ENCODE measurements at places on chromosomes 4 and X.

DNA sequence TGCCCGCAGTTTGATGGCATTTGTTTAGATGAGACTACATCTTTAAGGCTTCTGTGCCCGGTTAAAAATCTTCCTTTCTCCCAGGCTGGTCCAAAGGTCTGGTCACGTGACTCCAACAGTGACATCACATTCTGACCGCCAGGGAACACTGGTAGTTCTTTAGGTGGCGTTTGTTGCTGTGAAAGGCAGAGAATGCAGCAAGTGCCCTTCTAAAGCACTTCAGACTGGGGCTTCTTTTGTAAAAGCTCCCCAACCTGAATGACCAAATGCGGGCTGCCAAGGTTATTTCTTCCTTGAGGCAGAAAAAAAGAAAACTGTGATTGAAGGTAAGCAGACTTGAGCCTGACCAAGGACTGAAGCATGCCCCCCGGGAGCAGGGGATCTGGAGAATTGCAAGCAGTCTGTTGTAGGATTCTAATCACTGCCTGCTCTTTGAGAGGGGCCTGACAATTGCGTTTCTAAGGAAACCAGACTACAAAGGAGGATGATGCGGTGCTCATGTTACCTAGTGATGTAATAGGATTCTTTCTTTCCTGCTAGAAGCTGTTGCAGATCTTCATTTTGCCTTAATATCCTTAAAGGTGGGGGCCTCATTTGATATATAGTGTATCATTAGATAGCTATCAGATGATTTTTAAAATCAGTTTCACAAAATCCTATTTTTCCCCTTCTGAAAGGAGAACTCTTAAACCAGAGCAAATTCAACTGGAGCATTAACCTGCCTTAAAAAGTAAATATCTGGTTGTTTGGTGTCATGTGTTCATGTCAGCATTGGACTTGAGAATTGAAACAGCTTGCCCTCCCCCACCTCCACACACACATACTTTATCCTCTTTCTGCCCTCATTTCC lies 133.1 kb downstream of the AKAP4 start:
- peak; percentile 22 for DNase-seq

GRCh38 chr4:38943343-38943742 lies 75.7 kb downstream of the FAM114A1 start:
- DNase-seq, result no peak

- no peak for DNase-seq
These were observed 179.5 kb downstream of the GABRB1 start for GRCh38 chr4:47210828-47211227.

GRCh38 chr4:74948236-74948635 lies 15.3 kb downstream of the PARM1 start:
- no peak for DNase-seq

DNA sequence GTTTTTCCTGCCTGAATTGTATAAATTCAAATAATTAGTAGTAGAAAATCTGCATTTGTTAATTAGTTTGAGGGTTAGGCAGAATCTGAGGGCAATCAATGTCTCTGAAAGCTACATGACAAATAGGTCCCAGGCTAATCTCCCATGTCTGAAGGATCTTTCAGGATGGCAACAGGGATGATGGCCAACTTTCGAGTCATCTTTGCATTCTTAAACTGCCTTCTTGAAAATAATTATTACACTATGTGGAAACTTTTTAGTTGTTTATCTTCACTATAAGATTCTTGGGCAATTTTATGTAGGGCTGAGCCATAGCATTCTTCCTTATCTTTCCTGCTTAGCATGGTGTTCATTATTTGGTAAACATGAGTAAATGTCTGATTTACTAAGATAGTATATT lies 490.3 kb upstream of the EPHA5 start:
- DNase-seq, result peak; percentile 11

DNA sequence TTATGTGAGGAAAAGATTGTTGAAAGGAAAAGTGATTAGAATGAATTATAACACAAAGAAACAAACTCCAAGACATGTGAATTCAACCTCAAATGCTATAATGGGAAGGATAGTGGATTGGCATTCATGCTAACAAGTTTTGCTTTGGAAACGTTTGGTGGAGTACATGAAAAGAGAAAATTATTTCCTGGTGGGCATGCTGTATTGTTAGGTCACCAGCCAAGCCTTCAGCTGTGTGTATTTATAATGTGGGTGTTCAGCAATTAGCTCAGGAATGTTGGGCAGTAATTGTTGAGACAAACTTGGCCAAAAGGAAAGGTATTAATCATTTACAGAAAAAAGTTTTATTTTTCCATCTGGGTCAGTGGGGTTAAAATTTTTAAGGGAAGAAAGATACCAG lies 198.9 kb upstream of the ARSJ start:
- peak; percentile 39 for DNase-seq

GRCh38 chrX:19772822-19773628 lies 114.4 kb downstream of the SH3KBP1 start:
- DNase-seq, result no peak

DNA sequence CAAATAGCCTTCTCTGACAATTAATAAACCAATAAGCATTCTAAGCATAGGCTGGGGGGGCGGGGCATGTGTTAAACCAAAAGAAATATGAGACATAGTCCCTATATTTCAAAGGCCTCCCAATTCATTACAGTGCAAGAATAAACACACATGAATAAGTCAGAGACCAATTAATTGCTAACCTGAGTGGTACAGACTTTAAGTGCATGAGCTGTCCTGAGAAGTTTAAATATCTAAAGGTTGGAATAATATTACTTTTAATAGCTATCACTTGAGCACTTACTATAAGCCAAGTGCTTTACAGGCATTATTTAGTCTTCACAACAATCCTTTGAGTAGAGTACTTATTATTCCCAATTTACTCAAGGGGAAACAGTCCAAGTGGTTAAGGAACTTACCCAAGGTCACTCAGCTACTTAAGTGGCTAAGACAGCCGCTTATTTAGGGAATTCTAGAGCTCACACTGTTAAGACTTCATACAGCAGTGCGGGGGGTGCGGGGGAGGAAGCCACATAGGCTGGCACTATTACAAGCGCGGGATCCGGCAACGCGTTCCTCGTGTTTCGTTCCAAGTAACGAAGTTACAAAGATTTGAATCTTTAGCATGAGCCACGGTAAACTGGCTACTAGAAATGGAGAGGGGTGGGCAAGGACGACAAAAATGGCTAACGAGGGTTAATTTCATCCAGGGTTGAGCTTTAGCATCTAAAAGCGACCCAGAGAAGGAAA lies 1.4 kb downstream of the THOC2 start:
- peak; percentile 19 for DNase-seq

DNA sequence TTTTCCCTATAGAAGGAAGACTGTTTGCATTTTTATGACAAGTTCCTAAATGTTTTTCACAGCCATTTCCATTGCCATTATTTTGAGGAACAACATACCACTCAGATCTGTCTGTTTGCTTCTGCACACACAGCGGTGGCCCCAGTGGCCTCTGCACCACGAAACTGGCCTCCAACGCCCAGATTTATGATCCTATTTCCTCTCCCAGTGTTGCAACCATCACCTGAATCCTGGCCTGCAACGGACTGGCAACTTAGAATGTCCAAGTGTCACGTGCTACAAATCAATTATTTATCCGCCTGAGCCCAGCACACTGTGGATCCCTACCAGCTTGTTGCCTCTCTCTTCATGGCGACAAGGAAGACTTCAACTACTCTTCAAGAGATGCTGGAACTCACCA lies 9.2 kb downstream of the RAI2 start:
- DNase-seq, result no peak

- peak; percentile 22 for DNase-seq
These were observed 51.9 kb downstream of the PHKA2 start for GRCh38 chrX:18931972-18932371.

- DNase-seq, result no peak
These were observed 38.7 kb downstream of the ABLIM2 start for GRCh38 chr4:8119877-8120276.

DNA sequence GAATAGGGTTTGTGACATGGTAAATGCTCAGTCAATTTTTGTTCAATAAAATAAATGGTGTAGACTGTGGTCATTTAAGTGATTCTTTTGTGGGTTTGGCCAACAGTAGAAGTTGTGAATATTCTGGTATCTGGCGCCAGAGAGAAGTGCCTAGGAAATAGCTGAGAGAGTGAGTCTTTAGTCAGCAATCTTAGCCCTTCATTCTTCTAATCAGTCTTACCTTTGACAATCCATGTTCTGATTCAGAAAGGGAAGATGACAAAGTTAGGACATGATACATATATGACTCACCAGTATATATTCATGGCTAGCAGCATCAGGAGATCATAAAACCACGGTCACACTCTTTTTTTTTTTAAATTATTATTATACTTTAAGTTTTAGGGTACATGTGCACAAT lies 141.8 kb upstream of the PCDH18 start:
- DNase-seq, result peak; percentile 97

- peak; percentile 19 for DNase-seq
These were observed 47.8 kb downstream of the ELF2 start for GRCh38 chr4:139129206-139129605.

- peak; percentile 22 for DNase-seq
These were observed 4.4 kb downstream of the GPC3 start for GRCh38 chrX:133980832-133981588.

DNA sequence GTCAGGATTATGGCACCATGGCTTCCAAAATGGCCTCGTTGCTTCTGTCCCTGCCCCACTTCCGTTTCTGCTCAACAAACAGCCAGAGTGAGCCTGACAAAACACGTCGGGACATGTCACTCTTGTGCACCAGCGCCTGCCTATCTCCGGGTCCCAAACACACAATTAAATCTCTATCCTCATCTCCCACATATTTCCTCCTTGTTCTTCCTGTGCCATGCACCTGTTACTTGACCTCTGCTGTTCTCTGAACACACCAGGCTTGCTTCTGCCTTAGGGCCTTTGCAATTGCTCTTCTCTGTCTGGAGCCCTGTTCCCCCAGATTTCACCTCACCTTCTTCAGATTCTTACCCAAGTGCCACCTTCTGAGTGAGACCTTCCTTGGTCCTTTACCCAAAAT lies 12.7 kb upstream of the CD38 start:
- DNase-seq, result no peak

GRCh38 chr4:167897116-167897515 lies 195.2 kb upstream of the ANXA10 start:
- DNase-seq, result peak; percentile 31

- DNase-seq, result no peak
These were observed 132.3 kb downstream of the SLC39A8 start for GRCh38 chr4:102213031-102213430.

- no peak for DNase-seq
These were observed 7.9 kb downstream of the TBX22 start for GRCh38 chrX:80022363-80023031.

DNA sequence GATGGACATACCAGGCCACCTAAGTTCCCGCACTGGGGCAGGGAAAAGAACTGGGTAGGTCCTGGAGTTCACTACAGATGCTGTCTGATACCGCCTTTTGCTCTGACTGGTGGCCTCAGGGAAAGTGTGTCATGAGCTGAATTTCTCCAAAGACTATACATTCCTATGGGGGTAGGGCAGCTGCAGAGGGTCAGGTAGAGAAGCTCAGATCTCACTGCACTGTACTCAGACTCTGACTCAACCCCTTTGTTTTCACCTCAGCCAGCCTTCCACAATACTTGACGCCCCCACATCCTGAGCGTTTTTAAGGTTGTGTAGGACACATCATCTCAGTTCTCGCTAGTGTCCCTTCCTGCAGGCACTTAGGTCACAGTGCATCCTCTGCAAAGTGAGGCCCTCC lies 7.8 kb downstream of the GATB start:
- DNase-seq, result peak; percentile 10

- DNase-seq, result peak; percentile 49
These were observed 336.5 kb downstream of the PDGFC start for GRCh38 chr4:156635051-156635450.

GRCh38 chr4:163911891-163912290 lies 417.4 kb downstream of the TMA16 start:
- DNase-seq, result no peak

DNA sequence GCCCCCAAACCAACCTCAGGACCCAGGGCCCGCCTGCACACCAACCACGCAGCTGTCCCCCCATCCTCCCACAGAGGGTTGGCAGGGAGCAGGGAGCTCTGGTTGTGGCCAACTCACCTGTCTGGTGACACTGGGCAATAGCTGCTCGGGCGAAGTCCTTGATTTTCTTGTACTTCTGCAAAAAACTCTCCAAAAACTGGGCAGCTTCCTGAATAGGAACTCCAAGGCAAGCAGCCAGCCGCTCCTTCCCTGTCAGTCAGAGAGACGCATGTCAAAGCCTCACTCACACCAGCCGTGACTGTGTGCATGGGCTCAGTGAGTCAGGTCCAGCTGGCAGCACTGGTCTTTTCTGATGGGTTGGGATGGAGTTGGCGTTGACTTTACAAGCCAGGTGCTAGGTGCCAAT lies 26.4 kb downstream of the NAT8L start:
- no peak for DNase-seq

DNA sequence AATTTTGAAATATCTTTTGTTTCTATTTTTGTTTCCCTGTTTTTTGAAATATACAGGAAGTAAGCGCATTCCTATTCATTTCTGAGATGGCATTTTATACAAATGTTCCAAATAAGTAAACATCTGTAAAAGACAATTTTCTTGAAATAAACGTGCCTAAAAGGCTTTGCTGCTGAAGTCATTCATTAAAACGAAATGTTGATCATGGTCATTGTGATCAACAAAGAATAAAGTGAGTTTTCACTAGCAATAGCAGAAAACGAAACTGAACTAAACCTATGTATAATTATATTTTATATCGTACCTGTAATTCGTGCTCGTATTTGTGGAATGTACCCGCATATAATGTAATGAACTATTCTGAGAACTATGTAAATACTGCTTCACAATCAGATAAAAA lies 221.2 kb downstream of the MGST2 start:
- no peak for DNase-seq

DNA sequence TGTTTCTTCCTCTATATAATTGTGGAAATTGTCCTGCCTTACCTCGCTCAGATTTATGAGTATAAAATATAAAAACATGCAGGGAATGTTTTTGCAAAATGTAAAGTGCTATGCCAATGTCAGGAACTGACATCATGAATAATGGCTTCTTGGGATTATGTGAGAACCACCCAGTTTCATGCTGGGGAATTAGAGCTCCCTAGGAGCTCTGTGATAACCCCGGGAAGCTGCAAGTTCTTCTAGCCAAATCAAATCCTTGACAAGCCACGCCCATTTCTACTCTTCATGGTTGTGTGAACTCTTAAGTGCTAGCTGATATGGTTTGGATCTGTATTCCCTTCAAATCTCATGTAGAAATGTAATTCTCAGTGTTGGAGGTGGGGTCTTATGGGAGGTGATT lies 85.9 kb upstream of the PAK3 start:
- DNase-seq, result no peak

DNA sequence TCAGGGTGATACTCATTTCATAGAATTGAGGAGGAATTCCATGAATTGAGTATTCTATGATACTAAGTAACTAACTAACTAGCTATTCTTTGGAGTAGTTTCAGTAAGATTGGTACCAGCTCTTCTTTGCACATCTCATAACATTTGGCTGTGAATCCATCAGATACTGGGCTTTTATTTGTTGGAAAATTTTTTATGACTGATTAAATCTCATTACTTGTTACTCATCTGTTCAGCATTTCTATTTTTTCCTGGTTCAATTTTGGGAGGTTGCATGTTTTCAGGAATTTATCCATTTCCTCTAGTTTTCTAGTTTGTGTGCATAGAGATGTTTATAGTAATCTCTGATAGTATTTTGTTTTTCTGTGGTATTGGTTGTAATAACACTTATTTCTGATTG lies 70.8 kb upstream of the FREM3 start:
- no peak for DNase-seq
